ENCODE measurements at places on chromosomes 6 and 20.

DNA sequence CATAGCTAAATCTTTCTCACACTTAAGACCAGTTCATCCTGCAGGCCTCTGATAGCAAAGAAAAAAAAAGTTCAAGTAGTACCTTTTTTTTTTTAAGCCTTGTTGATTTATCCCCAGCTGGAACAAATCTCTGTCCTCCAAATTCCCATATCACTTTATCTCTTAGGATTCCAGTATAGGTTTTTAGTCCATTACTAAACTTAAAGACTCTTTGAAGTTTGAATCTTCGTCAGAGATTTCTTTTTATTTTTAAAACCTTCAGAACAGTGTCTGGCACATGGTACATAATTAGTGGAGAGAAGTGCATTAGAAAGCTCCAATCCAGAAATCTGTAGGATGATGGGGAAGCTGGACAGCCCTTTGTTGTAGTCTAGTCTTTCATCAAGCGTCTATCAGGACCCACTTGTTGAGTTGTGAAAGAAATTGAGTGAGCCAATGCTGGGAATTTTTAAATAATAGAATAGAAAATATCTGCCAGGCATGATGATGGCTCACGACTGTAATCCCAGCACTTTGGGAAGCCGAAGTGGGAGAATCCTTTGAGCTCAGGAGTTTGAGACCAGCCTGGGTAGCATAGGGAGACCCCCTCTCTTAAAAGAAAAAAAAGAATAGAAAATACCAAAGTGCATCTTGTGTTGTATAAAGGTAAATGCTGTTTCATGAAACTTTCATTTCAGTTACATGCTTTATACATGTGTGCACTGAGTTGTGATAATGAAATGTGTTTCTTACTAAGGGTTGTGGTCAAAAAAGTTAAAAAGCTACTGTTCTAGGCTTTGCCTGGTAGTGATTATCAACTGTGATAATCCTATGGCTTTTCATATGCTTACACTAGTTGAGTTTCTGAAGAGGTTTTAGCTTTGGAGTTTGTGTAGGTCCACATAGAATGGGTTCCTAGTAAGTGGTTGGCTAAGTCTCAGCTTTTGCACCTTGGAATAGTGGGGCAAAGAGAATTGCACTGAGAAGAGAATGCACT, 3.2 kb downstream of the NFYA start:
- DNase-seq = no peak

- no peak for DNase-seq
Measured at GRCh38 chr20:49659056-49659455, 54.6 kb downstream of the B4GALT5 start.

- no peak for DNase-seq
Measured at GRCh38 chr20:54215157-54215789, 7.4 kb downstream of the PFDN4 start.

DNA sequence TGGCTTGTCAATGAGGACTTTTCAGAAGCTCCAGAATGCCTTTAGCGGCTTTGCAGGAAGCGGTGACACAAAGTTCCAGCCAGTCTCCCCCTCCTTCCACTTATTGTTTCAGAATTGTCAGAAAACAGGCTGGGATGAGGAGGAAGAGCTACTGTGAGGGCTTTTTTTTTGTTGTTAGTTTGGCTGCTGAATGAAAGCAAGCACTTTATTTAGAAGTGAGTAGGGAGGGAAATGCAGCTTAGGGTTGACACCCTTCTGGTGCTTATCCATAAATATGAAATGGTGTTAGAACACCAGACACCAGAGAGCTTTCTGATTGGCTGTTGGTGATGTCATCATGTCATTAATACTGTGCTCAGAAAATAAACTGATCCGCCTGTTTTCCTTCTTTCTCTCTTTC, 251.5 kb downstream of the SOX4 start:
- no peak for DNase-seq

DNA sequence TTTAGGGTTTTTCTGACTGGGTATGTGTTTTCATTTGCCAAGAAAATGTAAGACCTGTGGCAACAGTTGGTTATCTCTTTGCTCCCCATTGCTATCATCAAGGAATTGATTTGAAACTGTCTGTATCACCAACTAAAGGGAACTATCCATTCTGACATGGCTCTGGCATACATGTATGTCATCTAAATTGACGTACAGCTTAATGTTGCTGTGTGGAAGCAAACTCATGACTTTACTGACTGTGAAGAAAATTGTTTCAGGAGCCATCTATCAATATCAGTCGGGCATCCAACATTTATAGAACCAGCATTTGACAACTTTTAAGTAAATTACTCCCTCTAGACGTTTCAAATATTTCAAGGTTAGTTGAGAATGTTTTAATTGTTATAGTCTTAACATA, 555.8 kb upstream of the EPHA7 start:
- no peak for DNase-seq

- DNase-seq = peak; percentile 99
Measured at GRCh38 chr20:31595654-31596411, 9.3 kb upstream of the ID1 start.

GRCh38 chr20:61939691-61940360, 125.9 kb downstream of the TAF4 start:
- DNase-seq = no peak

DNA sequence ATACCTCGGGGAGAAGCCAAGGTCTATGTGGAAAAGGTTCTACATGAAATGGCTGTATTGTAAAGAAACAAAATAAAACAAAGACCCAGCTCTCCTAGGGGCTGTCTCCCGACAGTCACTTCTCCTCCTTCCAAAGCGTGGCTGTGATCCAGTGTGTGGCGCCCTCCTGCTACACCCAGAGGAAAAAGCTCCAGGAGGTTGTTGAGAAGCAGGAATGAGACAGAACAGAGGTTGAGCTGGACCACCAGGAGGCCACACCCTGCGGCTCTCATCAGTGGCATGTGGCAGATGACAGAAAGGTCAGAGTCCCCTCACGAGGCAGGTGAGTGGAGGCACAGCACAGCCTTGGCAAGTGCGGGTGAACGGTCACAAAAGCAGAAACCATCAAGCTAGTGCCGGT, 236.0 kb downstream of the TBXT start:
- no peak for DNase-seq

DNA sequence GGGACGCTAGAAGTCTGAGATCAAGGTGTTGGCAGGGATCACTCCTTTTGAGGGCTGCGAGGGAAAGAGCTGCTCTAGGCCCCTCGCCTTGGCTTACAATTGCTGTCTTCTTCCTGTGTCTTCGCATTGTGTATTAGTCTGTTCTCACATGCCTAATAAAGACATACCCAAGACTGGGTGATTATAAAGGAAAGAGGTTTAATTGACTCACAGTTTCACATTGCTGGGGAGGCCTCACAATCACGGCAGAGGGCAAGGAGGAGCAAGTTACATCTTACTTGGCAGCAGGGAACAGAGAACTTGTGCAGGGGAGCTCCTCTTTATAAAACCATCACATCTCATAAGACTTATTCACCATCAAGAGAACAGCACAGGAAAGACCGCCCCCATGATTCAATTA, 102.5 kb upstream of the ASF1A start:
- DNase-seq = no peak

- peak; percentile 91 for DNase-seq
Measured at GRCh38 chr6:104162036-104162669, 697.6 kb downstream of the HACE1 start.

DNA sequence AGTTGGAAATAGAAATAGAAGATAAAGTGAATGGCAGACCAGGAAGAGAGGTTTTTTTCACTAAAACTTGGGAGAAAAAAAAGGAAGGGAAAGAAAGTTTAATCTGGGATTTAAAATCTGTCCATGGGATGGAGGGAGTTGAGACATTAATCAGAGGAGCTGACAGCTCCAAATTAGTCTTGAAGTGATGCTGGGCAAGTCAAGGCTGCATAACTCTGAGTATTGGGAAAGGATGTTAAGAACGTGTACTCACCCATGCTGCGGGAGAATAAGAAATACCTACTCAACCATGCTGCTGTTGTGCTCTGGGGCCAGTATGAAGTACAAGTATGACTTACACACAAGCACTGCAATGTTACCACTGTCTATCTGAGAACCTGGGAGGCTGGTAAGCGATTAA, 47.5 kb downstream of the SNRNP48 start:
- no peak for DNase-seq

DNA sequence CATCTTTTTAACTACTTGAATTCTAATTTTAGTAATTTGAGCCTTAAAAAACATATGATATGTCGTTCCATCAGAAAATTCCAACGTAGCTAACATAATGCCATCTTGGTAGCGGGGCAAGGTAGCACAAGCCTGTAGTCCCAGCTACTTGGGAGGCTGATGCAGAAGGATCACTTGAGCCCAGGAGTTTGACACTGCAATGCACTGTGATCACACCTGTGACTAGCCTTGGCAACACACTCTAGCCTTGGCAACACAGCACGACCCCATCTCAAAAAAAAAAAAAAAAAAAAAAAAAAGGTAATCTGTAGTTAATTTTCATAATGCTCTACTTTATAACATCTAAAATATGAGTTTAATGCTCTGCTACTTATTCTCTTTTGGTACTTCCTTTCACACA, 6.7 kb downstream of the BCLAF1 start:
- no peak for DNase-seq

- no peak for DNase-seq
Measured at GRCh38 chr6:97958134-97958533, 675.1 kb upstream of the MMS22L start.

GRCh38 chr6:165956874-165957273, 210.8 kb downstream of the TBXT start:
- no peak for DNase-seq

DNA sequence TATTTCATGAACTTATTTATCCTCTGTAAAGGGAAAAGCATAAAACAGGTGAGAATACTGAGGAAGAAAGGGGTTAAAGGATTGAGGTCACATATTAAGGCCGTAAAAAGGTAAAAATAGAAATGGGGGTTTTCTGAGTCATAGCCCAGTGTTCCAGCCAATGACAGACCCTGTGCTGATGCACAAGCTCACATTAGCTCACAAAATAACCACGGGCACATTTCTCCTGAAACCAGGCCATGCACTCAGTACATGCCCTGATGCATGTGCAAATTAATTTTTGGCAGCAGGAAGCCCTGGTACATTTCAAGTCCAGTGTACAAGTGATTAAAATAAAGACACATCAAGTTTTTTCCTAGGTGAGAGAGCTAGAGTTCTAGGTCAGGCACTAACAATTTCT, 194.4 kb downstream of the TMEM200A start:
- DNase-seq = peak; percentile 12
